ENCODE measurements at places on chromosomes 1 and 21.

- no peak for DNase-seq
Measured at GRCh38 chr1:191907121-191907520, 251.1 kb upstream of the RGS18 start.

GRCh38 chr21:43905726-43906455 lies 40.9 kb downstream of the AGPAT3 start:
- DNase-seq, result no peak

DNA sequence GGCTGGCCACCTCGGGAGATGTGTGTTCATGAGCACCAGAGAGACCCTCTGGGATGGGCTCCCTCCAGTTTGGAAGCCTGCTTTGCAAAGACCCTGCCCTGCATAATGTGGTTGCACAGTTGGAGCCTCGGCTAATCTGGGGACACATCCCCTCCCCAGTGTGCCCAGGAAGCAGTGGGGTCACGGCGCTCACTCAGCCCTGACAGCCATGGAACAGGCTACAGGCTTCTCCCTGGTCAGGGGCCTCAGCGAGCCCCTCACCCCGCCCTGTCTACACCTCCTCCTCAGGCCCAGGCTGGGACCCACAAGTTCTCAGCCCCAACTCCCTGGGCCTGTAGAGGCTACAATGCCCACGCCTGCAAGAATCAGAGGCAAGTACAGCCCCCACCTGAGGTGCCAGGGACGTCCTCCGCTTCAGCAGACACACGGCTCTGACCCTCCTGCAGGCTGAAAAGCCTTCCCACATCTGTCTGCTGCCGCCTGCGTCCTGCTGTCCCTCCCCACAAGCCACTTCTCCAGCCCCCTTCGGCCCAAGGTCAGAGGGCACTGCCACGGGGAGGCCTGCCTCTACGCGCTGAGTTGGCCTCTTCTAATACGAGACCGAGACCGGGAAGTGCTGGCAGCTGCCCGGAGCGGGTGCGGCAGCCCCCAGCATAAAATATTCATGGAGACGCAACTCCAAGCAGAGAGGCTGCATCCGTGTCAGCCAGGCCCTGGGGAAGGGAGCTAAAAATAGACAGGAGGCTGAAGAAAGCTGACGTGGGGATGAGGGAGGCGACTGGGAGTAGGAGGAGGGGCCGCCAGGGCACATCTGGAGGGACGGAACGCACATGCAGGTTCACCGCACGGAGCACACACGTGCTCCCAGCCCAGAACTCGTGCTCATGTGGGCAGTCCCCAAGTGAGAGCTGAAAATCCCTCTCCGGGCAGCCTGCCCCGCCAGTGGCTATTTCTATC lies 15.2 kb upstream of the GPR153 start:
- DNase-seq, result no peak

- no peak for DNase-seq
Measured at GRCh38 chr1:224801844-224802490, 127.5 kb upstream of the DNAH14 start.

GRCh38 chr21:38798481-38798882 lies 7.2 kb upstream of the ETS2 start:
- no peak for DNase-seq

- no peak for DNase-seq
Measured at GRCh38 chr1:117171900-117172511, 38.7 kb downstream of the VTCN1 start.

- no peak for DNase-seq
Measured at GRCh38 chr1:227192163-227192562, 126.1 kb downstream of the CDC42BPA start.

DNA sequence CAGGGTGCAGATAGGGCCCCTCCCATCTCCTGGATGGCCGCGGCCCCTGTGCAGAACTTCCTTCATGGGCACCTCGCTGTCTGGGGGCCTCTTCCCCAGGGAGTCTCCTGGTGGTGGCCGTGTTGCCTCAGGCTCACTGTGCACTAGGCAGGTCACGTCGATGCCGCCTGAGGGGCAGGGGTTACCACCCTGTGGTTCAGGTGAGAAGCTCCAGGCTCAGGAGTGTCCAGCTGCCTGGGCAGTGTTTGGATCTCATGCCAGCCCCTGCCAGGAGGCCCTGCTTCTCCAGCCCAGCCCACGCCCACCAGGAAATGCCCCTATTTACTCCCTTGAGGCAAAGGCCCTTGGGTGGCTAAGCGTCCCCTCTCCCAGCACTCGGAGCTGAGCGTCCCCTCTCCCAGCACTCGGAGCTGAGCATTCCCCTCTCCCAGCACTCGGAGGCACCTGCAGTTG lies 2.1 kb downstream of the ITGB2 start:
- DNase-seq, result no peak

- DNase-seq, result no peak
Measured at GRCh38 chr1:77706321-77706720, 23.9 kb upstream of the ZZZ3 start.

- DNase-seq, result no peak
Measured at GRCh38 chr21:22575165-22575584, 1577.0 kb downstream of the NCAM2 start.

DNA sequence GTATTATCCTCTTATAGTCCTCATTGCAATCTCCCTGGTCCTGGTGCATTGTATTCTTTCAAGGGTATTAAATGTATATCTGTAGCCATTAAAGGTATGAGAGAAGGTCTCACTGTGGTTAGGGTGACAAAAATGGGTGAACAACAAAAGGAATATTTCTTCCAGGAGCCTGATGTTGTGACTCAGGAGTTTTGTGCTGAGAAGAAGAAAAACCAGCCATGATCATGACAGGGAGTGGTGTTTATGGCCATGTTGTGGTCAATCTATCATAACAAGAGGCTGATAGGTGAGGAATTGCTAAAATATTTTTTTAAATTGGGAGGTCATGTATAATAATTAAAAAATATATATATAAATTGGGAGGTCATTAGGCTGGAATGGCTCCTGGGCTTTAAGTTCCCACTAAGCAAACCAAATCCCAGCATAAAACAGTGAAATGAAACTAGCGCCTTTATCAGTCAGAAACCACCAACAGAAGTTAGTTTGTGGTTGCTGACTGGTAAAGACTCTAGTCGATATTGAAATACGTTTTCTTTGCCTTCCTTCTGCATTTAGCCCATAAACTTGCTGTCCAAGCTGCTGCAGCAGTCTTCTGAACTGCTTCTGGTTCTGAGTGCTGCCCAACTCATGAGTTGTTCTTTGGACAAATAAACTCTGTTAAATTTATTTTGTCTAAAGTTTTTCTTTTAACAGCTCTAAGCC lies 60.3 kb downstream of the TBX19 start:
- DNase-seq, result no peak

Data from NCI-H1930 (cell line).